ENCODE measurements at places on chromosomes 11 and 22. TPM values are rescaled to one million over a fixed set of nuclear protein-coding genes. Genes with fewer than 3 reads are reported as not detected.

The SPDYC gene
- total RNA-seq, result not detected

The RFPL2 gene
- total RNA-seq, result 0.10 TPM

The TSKU gene
- total RNA-seq, result 192 TPM

The IFITM10 gene
- 1.0 TPM for total RNA-seq

The AIFM3 gene
- total RNA-seq, result 4.8 TPM

The HSPA8 gene
- 1,541 TPM for total RNA-seq

The MPST gene
- total RNA-seq, result 43.4 TPM

The KRTAP5-2 gene
- total RNA-seq, result not detected

The OVCH2 gene
- total RNA-seq, result not detected

The GLB1L2 gene
- total RNA-seq, result 2.1 TPM

The TMPRSS6 gene
- total RNA-seq, result not detected

The MEI1 gene
- not detected for total RNA-seq

The RIMBP3B gene
- 0.38 TPM for total RNA-seq

The OTOG gene
- not detected for total RNA-seq

The APOL4 gene
- not detected for total RNA-seq

The TKFC gene
- total RNA-seq, result 68.8 TPM

The RFPL3 gene
- total RNA-seq, result not detected

The C1QTNF5 gene
- not detected for total RNA-seq

The RAB36 gene
- total RNA-seq, result 8.1 TPM

The KIRREL3 gene
- 10.4 TPM for total RNA-seq
